ENCODE measurements at places on chromosomes 2 and 18. TPM values are rescaled to one million over a fixed set of nuclear protein-coding genes. Genes with fewer than 3 reads are reported as not detected.

DNA sequence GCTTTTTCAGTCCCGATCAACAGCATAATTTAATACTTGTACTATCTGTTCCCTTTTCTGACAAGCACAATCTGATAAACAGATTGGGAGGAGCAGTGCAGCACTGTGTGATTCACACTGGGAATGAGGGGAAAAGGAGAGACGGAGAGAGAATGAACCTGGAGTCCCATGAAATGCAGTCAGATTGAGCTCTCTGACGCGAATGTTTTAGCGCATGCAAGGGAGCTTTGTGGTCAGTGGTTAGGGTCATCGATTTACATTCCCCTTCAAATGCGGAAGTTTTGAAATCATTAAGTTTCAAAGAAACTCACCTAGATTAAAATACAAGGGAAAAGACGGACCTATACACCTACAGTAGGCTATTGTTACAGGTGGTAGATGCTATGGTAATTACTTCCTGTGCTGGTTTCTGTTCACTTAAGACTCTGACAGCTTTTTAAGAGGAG is 99.6 kb downstream of the KCTD1 start:
- H3K36me3 ChIP-seq: no peaks in the 10 kb centered on the region
- H3K27me3 ChIP-seq: no peaks in the 10 kb centered on the region
- H3K4me1 ChIP-seq: no peaks in the 10 kb centered on the region
- H3K4me3 ChIP-seq: no peak overlapping the region

DNA sequence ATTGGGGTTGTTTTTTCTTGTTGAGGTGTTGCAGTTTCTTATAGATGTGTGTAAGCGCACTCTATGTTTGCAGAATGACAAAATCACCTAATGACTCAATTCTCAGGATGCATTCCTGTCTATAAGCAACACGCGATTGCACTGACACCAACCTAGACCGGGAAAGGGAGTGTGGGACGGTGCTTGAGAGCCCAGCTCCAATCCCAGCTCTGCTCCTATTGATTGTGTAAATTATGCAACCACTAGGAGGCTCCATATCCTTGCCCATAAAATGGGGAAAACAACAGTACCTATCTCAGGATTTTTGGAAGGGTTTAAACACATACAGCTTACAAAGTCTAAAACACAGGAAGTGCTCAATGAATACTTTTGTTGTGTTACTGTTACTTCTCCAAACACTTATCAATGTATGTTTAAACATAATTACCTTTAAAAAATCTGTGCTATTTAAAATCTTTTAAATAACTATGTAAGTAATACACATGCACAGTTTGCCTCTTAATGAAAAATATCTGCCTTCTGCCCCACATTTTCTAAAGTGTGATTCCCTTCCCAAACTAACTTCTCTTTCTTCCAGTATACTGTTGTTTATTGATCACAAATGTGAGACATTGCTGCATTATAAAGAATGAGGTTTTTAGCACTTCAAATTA is 132.5 kb downstream of the SPHKAP start:
- no peaks in the 10 kb centered on the region for H3K27me3 ChIP-seq
- H3K4me3 ChIP-seq: no peak overlapping the region
- no peak overlapping the region for H3K27ac ChIP-seq
- H3K36me3 ChIP-seq: no peaks in the 10 kb centered on the region
- DNase-seq: peak; percentile 36

GRCh38 chr18:45525301-45525700 is 90.0 kb upstream of the SLC14A2 start:
- no peaks in the 10 kb centered on the region for H3K27me3 ChIP-seq
- no peaks in the 10 kb centered on the region for H3K36me3 ChIP-seq
- H3K4me1 ChIP-seq: peaks cover 2% of the 10 kb centered on the region

- H3K36me3 ChIP-seq: no peaks in the 10 kb centered on the region
- no peaks in the 10 kb centered on the region for H3K27me3 ChIP-seq
- no peak for DNase-seq
- peaks cover 54% of the 10 kb centered on the region for H3K4me1 ChIP-seq
Observed at GRCh38 chr2:28755421-28755820, 3.8 kb downstream of the PPP1CB start.

DNA sequence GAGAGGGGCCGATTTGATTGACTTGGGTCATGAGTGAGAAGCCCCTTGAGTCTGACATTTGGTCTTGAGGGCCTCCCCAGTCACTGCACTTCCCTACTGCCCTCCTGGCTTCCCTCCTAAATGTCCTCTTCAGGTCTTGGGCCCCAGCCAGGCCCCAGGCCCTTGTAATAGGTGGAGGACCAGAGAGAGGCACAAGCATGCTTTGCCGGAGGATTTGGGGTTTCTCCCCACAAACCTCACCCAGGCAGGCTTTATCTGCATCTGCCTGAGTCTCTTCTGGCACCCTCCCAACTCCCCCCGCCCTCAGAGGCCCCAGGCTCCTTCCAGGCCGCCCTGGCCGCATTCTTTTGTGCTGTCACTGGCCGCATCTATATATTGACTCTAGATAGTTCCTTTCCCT is 270.7 kb downstream of the HAUS1 start:
- no peaks in the 10 kb centered on the region for H3K4me1 ChIP-seq
- no peak overlapping the region for H3K4me3 ChIP-seq
- peak; percentile 55 for DNase-seq
- no peaks in the 10 kb centered on the region for H3K27me3 ChIP-seq

DNA sequence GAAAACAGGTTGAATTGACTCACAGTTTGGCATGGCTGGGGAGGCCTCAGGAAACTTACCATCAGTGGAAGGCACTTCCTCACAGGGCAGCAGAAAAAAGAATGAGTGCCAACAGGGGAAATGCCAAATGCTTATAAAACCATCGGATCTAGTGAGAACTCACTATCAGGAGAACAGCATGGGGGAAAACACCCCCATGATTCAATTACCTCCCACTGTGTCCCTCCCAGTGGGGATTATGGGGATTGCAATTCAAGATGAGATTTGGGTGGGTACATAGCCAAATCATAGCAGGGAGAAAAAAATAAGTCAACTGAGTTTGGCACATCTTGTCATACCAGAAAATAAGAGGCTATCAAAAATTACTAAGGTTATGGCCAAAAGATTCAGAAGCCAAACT is 96.3 kb downstream of the TRIP12 start:
- no peaks in the 10 kb centered on the region for H3K4me1 ChIP-seq
- H3K27ac ChIP-seq: no peak overlapping the region
- H3K4me3 ChIP-seq: no peak overlapping the region
- H3K36me3 ChIP-seq: peaks cover 9% of the 10 kb centered on the region

GRCh38 chr2:112173646-112174319 is 35.6 kb downstream of the FBLN7 start:
- no peak overlapping the region for H3K27ac ChIP-seq
- no peak overlapping the region for H3K4me3 ChIP-seq
- no peaks in the 10 kb centered on the region for H3K4me1 ChIP-seq
- H3K27me3 ChIP-seq: no peaks in the 10 kb centered on the region
- no peaks in the 10 kb centered on the region for H3K36me3 ChIP-seq

DNA sequence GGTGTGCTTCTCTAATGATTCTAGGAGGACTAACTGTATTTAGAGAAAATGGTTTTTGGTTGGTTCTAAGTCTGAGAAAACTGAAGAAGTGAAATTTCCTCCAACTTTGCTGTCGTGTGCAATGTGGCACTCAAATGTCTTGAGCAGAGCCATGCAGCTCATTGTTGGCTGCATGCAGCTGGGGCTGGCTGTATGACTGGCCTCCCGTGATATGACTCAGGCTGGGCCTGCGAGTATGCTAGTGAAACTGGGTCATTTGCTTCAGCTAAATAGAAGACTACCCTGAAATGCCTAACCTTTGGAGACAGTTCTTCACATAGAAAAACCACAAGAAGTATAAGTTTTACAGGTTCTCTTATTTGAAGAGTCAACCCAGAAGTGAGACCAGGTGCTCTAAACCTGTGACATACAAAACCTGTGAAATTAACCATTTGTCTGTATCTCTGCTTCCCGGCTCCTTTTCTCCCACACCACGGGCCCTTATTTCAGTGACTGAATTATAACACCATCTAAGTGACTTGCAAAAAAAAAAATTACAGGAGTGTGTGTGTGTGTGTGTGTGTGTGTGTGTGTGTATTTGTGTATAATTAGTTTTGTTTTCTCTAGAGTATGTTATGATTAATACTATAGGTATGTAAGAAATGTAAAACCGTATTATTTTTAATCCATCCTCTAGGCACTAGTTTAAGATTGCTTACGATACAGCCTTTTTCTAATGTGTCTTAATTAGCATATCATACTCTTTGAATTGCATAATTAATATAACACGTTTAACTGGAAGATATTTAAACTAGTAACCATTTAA is 15.9 kb downstream of the POLI start:
- no peak overlapping the region for H3K27ac ChIP-seq
- no peak overlapping the region for H3K4me3 ChIP-seq

- H3K27me3 ChIP-seq: no peaks in the 10 kb centered on the region
- peaks cover 19% of the 10 kb centered on the region for H3K36me3 ChIP-seq
- no peak for DNase-seq
- H3K4me1 ChIP-seq: no peaks in the 10 kb centered on the region
- H3K27ac ChIP-seq: no peak overlapping the region
Observed at GRCh38 chr2:24021122-24021998, 11.5 kb downstream of the MFSD2B start.

GRCh38 chr2:37456479-37456878 is 112.0 kb downstream of the QPCT start:
- DNase-seq: no peak
- H3K4me1 ChIP-seq: peaks cover 16% of the 10 kb centered on the region
- H3K27me3 ChIP-seq: no peaks in the 10 kb centered on the region
- H3K4me3 ChIP-seq: no peak overlapping the region

GRCh38 chr2:112026509-112026908 is 28.6 kb upstream of the TMEM87B start:
- no peak overlapping the region for H3K27ac ChIP-seq
- H3K4me3 ChIP-seq: no peak overlapping the region
- DNase-seq: no peak
- peaks cover 2% of the 10 kb centered on the region for H3K4me1 ChIP-seq

DNA sequence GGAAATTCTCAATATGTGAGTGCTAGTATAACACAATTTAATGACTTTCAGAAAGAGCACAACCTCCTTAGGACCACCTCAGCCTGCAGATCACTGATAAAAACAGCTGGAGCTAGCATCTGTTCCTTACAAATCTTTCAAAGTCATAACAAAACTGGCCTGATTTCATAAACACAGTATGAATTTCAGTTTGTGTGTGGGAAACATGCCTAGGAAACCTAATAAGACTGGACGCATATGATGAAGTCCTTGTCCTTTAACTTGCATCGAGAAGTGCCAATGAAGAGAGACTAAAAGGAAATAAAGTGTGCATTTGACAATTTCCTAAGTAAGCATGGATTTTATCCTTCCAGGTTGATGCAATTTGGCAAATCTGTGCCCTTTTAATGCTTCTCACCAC is 74.1 kb upstream of the KLHL14 start:
- H3K4me3 ChIP-seq: no peak overlapping the region
- DNase-seq: no peak
- no peaks in the 10 kb centered on the region for H3K27me3 ChIP-seq
- H3K27ac ChIP-seq: no peak overlapping the region
- no peaks in the 10 kb centered on the region for H3K36me3 ChIP-seq

GRCh38 chr2:219020604-219021365 is 20.5 kb downstream of the CFAP65 start:
- H3K4me1 ChIP-seq: no peaks in the 10 kb centered on the region
- H3K4me3 ChIP-seq: no peak overlapping the region
- no peaks in the 10 kb centered on the region for H3K27me3 ChIP-seq

DNA sequence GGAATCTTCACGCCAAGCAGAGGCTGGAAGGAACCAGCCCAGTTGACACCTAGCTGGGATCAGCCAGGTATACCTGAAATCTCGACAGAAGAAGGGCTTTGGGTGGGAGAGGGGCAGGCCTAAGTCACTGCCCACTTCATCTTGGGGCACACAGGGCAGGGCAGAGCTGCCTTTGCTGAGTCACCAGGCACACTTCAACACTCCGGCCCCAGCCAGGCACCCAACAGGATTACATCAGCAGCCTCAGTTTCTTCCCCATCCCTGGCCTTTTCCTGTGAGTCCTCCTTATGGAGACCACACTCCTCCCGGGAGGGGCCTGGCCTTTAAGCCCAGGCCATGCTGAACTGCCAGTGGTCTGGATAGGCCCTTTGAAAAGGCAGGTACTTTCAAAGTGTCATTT is 201.7 kb upstream of the HS6ST1 start:
- H3K27me3 ChIP-seq: no peaks in the 10 kb centered on the region
- no peaks in the 10 kb centered on the region for H3K36me3 ChIP-seq
- H3K4me1 ChIP-seq: no peaks in the 10 kb centered on the region
- H3K4me3 ChIP-seq: no peak overlapping the region

- peak overlapping the region; percentile 87 for H3K27ac ChIP-seq
- no peaks in the 10 kb centered on the region for H3K36me3 ChIP-seq
- DNase-seq: peak; percentile 31
- H3K27me3 ChIP-seq: no peaks in the 10 kb centered on the region
- peaks cover 53% of the 10 kb centered on the region for H3K4me1 ChIP-seq
- peak overlapping the region; percentile 82 for H3K4me3 ChIP-seq
Observed at GRCh38 chr2:226798422-226799210, 1.0 kb downstream of the IRS1 start.

GRCh38 chr2:52144590-52144989 is 1112.7 kb upstream of the NRXN1 start:
- no peak for DNase-seq
- no peak overlapping the region for H3K4me3 ChIP-seq
- H3K4me1 ChIP-seq: no peaks in the 10 kb centered on the region

DNA sequence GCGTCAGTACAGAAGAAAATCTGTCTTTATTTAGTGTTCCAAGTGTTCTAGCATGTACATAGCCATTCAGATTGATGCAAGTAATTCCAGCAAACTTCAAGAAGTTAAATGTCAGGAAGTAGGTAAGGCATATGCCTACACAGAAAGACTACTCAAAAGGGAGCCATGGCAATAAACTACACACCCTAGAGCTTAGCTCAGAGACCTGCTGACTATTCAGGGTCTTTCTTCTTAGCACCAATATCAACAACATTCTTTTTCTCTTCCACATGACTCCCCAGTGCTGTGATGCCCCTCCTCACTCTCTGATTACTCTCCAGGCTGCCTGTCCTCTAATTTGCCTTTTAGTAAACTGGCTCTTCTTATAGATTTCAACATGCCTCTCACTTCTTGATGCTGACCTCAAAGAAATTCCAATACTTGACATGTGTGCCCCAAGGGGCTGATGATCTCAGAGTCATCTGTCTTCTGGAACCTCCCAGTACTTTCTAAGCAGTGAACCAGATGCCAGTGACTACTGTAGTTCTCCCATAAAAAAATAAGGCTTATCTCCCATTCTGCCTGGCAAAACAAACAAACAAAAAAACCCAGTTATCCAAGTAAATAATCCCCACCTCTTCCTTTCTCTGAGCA is 909.2 kb upstream of the FANCL start:
- H3K27ac ChIP-seq: no peak overlapping the region
- no peaks in the 10 kb centered on the region for H3K36me3 ChIP-seq
- no peak for DNase-seq
- H3K4me1 ChIP-seq: no peaks in the 10 kb centered on the region
- no peak overlapping the region for H3K4me3 ChIP-seq
- no peaks in the 10 kb centered on the region for H3K27me3 ChIP-seq

DNA sequence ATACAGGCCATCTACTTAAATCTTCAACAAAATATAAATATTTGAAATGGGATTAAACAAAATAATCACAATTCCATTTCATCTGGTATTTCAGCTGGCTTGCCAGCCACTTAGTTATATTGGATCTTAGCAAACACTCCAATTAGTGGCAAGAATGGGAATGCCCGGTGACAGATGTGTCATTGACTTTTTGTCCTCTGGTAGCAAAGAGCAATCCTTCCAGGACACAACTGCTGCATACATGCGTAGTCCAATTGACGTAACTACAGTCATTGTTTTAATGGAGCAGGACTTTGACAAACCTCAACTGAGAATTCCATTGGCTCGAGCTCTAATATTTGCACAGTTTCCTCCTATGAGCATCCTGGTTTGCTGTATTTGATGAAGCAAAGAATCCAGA is 69.9 kb downstream of the RNF152 start:
- no peaks in the 10 kb centered on the region for H3K36me3 ChIP-seq
- no peak overlapping the region for H3K4me3 ChIP-seq
- H3K27ac ChIP-seq: no peak overlapping the region

REG3A gene
- not detected for total RNA-seq

FAM237A gene
- total RNA-seq: not detected

SPEG gene
- 7.5 TPM for total RNA-seq

C2orf80 gene
- total RNA-seq: not detected

RBBP8 gene
- total RNA-seq: 25.7 TPM

LRP1B gene
- 0.11 TPM for total RNA-seq
